ENCODE measurements at places on chromosomes 11 and 22. TPM values are rescaled to one million over a fixed set of nuclear protein-coding genes. Genes with fewer than 3 reads are reported as not detected.

The CSNK2A3 gene
- total RNA-seq: 2.4 TPM

The ROM1 gene
- 1.4 TPM for total RNA-seq

The C11orf58 gene
- total RNA-seq: 132 TPM

The MUC2 gene
- total RNA-seq: not detected

The CFAP300 gene
- 0.96 TPM for total RNA-seq

The ANO3 gene
- not detected for total RNA-seq

The DERL3 gene
- 0.54 TPM for total RNA-seq

The CHEK1 gene
- total RNA-seq: 17.5 TPM

The PISD gene
- 83.3 TPM for total RNA-seq

The SOX10 gene
- not detected for total RNA-seq

The CSF2RB gene
- total RNA-seq: 1.1 TPM

The MPZL2 gene
- 13.1 TPM for total RNA-seq

The CHRM1 gene
- total RNA-seq: not detected

The OVCH2 gene
- total RNA-seq: not detected

The MIOX gene
- 1.8 TPM for total RNA-seq

The GAS2 gene
- total RNA-seq: 0.46 TPM

The DRD2 gene
- total RNA-seq: 0.42 TPM

The GDPD4 gene
- total RNA-seq: 0.08 TPM

The GALNT18 gene
- total RNA-seq: 6.6 TPM

The MRE11 gene
- total RNA-seq: 7.0 TPM

The IGLL5 gene
- total RNA-seq: not detected

The CYP2D6 gene
- total RNA-seq: 1.1 TPM

The HEPHL1 gene
- total RNA-seq: not detected

The CALCA gene
- 6.0 TPM for total RNA-seq

The EHF gene
- 45.8 TPM for total RNA-seq

The MYOD1 gene
- total RNA-seq: not detected

The ANKRD42 gene
- 11.5 TPM for total RNA-seq

The MS4A14 gene
- total RNA-seq: not detected

The PELI3 gene
- total RNA-seq: 5.0 TPM

The PANX2 gene
- 1.1 TPM for total RNA-seq

The CNIH2 gene
- 0.21 TPM for total RNA-seq

The SLCO2B1 gene
- 1.7 TPM for total RNA-seq

The TCIRG1 gene
- 46.8 TPM for total RNA-seq

The PNPLA3 gene
- 6.9 TPM for total RNA-seq

The STK33 gene
- 14.9 TPM for total RNA-seq

The TSPAN18 gene
- 4.7 TPM for total RNA-seq

The IFT27 gene
- total RNA-seq: 26.5 TPM

The CCDC87 gene
- total RNA-seq: 0.58 TPM

The ADSL gene
- 153 TPM for total RNA-seq

The FAM181B gene
- 0.38 TPM for total RNA-seq

All from kidney epithelial cell (primary cell).